H9 (cell line): ENCODE measurements at places on chromosomes 3 and 15. TPM values are rescaled to one million over a fixed set of nuclear protein-coding genes. Genes with fewer than 3 reads are reported as not detected.

The SLC30A4 gene
- total RNA-seq, result 0.02 TPM in 1 of 2 replicates, not detected in the other

The ZNF860 gene
- 2.1 and 2.6 TPM in 2 replicates for total RNA-seq

The ADGRG7 gene
- not detected in 2 replicates for total RNA-seq

The MEX3B gene
- 10.4 and 11.0 TPM in 2 replicates for total RNA-seq

The CKMT1B gene
- 31.0 and 36.7 TPM in 2 replicates for total RNA-seq

The GRIP2 gene
- 3.1 and 3.2 TPM in 2 replicates for total RNA-seq

The AGTR1 gene
- not detected in 2 replicates for total RNA-seq

The SLC35G2 gene
- 5.4 and 6.6 TPM in 2 replicates for total RNA-seq

The RFX7 gene
- 40.4 and 43.4 TPM in 2 replicates for total RNA-seq

The GPR87 gene
- total RNA-seq, result 0.18 and 0.33 TPM in 2 replicates

The SH3GL3 gene
- 11.0 and 11.2 TPM in 2 replicates for total RNA-seq

The CCR5 gene
- total RNA-seq, result not detected in 2 replicates

The FETUB gene
- total RNA-seq, result not detected in 2 replicates

The SERINC4 gene
- 0.17 and 0.26 TPM in 2 replicates for total RNA-seq

The ACAA1 gene
- 41.9 and 44.3 TPM in 2 replicates for total RNA-seq

The IL5RA gene
- not detected in 2 replicates for total RNA-seq

The ZNF80 gene
- total RNA-seq, result not detected in 2 replicates

The C3orf49 gene
- not detected in 2 replicates for total RNA-seq

The PYGO1 gene
- total RNA-seq, result 0.59 and 0.83 TPM in 2 replicates

The SLC27A2 gene
- total RNA-seq, result 6.2 and 7.0 TPM in 2 replicates

The GPR62 gene
- total RNA-seq, result 0.13 and 0.33 TPM in 2 replicates

The TNFAIP8L3 gene
- total RNA-seq, result 0.22 and 0.31 TPM in 2 replicates

The CACNA1D gene
- total RNA-seq, result 1.9 and 3.5 TPM in 2 replicates

The AMT gene
- total RNA-seq, result 38.8 and 41.2 TPM in 2 replicates
